NCI-H1105 (cell line): ENCODE measurements at places on chromosomes 1 and 21.

GRCh38 chr1:20069874-20070273, at the start of gene PLA2G5:
PLA2G5 (plus strand) TSS chr1:20070194; CDS start chr1:20084831, 14,637 bp downstream.
- DNase-seq, result no peak

DNA sequence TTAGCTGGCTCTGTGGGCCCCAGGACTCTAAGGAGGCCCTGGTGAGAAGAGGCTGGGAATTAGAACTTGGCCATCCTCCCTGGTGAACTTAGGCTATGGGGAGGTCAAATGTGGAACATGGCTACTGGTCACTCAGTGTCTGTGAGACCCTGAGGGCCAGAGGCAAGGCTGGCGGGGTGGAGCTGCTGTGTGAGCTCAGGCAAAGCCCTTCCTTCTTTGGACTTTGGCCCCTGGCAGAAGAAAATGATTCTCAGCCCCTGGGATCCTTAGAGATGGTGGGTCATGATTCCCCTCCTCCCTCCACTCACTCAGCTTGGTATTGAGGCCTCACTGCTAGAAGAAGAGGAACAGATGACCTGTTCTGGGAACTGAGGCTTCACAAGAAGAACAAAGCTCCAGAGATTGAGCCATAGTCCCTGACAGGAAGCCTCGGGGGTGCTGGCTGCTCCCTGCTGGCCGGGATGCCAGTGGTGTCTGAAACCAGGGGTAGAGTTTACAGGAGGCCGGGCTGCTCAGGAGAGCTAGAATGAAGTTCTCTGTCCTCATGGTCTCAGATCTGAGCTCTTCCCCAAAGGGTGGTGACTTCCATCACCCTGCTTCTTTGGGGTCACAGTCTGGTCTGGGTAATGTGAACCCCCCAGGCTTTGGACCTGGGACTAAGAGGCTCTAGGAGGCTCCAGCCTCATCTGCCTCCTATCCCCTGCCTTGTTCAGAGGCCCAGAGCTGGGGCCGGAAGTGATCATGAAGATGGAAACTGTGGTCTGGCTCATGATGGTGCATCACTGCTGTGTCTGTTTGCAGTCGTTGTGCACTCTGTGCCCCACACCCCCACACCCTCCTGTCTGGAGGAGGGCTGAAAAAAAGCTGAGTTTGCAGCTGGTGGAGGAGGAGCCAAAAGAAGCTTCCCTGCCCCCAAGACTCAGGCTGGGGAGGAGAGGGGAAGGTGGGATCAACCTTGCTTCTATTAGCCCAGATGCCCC, 905 bp downstream of the BTBD19 start:
- no peak for DNase-seq

DNA sequence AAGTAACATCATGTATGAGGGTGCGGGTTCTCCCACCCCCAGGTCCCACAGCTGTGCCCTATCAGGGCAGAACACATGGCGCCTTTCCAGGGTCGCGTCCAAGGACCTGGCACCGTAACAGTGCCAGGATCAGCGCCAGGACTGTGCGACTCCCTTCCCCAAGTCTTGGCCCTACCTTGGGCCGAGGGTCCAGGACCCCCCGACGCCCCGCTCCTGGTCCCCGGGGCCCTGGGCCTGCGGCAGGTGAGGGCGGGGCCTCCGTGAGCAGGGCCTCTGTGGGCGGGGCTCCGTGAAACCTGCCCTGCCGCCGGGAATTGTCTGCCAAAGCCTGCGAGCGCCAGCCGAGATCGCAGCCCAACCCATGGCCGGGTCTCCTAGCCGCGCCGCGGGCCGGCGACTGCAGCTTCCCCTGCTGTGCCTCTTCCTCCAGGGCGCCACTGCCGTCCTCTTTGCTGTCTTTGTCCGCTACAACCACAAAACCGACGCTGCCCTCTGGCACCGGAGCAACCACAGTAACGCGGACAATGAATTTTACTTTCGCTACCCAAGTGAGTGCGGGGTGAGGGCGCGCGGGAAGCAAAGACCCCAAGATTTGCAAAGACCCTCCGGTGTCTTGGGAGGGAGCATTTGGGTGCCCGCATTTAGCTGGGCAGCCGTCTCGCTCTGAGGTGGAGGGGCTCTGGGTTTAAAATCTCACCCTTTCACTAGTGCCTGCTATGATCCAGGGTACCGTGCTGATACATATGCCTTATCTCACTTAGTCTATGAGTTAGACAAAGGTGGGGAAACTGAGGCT, at the start of gene RHBG:
TSS of gene RHBG (plus strand) at position 323 of the 796 bp plus-strand sequence. CDS start at position 362, 39 bp downstream.
- no peak for DNase-seq

DNA sequence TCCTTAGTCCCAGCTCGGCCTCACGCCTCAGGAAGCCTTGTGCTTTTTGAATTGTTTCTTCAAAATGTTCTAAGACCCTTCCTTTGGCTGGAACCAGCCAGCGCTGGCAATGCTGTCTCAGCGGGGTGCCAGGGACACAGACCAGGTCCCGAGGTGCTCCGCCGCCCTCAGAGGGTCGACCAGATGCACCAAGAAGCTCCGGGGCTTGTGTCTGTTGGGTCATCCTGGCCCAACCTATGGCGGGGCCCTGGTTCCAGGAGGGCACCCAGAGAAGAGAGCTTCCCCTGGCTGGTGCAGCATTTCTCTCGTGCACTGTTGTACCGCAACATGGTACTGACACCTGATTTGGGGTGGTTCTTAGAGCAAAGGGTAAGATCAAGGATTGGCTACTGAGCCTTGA, 40.1 kb upstream of the BECN2 start:
- DNase-seq, result no peak

GRCh38 chr1:30489737-30490389, 233.5 kb downstream of the MATN1 start:
- DNase-seq, result no peak

- DNase-seq, result no peak
These were observed 187.1 kb downstream of the NRIP1 start for GRCh38 chr21:14877581-14878228.

- no peak for DNase-seq
These were observed 141.8 kb upstream of the ADAMTS5 start for GRCh38 chr21:27108701-27109100.

- DNase-seq, result peak; percentile 87
These were observed 8.6 kb upstream of the EPHA2 start for GRCh38 chr1:16164213-16165072.

DNA sequence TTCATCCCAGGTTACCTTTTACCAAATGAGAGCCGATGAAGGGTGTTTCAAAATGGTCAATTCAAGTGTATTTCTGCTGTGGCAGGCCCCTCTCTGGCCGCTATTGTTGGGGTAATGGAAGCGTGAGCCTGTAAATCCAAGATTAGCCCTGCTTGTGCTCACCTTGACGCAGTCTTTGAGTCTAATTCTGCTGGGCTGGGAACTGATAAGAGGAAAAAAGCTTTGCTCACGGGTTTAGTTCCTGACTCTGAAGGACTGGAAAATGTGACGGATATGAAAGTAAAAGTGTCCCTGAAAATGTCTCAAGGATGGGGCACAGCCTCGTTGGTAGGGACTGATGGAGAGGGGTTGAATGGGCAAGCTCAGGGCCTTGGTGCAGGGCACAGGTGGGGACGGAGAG, 125.9 kb upstream of the GALNT2 start:
- DNase-seq, result no peak

DNA sequence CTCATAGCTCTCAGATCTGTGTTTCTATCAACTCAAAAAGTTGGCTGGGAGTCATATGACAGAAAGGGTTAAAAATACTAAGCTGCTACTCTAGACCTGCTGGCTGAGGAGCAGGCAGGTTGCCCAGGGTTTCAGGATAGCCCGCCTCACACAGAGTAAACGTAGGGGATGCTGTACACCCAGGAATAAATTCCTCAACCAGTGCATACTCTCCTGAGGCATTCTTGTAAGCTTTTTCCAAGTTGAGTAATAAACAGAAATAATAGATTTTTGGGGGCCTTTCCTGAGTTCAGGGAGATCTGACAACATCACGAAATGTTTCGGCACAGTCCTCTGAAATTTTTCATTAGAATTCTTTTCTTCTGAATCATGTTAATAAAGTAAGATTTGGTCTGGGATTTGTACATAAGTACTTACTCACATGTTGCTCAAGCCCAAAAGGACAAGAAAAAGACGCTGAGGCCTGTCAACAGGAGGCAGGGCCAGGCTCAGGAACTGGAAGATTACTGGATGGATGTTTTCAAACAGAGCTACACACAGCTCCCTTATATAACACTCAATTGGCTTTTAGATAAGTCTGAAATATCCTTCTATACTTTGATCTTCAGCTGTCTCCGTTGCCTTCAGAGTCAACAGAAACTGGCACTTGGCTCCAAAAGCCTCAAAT, 41.0 kb downstream of the TGFBR3 start:
- DNase-seq, result no peak

DNA sequence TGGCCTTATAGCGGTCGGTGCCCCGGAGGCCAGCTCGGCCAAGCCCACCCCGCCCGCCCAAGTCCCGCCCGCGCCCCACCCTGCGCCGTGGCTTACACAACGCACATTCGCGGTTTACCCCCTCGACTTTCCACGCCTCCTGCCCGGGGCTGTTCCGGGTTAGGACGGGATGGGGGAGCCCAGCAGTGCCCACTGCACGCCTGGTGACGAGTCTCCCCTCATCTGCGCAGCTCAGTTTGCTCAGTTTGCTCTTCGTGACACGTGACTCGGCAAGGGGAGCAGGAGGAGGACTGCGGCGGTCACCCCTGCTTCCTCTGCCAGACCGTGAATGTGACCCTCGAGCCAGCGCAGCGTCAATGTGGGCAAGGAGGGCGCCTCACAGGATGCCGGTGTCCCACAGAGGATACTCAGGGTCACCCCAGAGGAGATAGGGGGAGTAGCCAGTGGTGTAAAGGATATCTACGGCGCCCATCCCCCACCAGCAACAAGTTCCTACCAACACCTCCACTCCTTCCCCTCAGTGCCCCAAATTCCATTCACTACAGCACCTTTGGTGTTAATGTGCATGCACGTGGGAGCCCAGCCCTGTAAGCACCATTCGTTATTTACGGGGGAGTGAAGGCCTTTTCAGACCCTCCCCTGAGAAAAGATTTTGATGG, 350 bp upstream of the S100A6 start:
- peak; percentile 29 for DNase-seq

- DNase-seq, result no peak
These were observed 65.9 kb upstream of the RBM34 start for GRCh38 chr1:235226933-235227332.

DNA sequence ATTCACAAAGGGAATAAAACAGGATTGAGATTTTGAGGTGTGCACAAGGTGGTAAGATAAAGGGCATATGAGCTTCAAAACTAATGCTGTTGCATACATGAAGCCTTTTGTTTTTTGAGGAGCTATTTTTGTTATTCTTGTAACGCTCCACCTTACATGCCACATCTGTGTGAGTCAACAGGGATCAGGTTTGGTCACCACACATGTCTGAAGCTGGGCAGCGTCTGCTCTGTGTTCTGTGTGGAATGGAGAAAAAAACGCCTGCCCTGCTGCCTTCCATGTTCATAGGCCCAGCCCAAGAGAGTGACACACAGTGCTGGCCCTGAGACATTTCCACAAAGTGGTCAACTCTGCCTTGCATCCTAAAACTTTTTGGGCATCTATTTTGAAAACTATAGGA, 67.7 kb downstream of the MPZL1 start:
- DNase-seq, result no peak

DNA sequence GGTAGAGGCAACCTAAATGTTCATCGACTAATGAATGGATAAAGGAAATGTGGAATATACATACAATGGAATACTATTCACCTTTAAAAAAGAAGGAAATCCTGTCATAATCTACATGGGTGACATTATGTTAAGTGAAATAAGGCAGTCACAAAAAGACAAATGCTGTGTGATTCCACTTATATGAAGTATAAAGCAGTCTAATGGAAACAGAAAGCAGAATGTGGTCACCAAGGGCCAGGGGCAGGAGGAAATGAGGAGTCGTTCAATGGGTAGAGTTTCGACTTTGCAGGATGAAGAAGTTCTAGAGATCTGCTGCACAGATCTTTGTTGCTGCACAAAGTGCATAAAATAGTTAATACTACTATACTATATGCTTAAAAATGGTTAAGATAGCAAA, 7.8 kb downstream of the DIPK1A start:
- no peak for DNase-seq

DNA sequence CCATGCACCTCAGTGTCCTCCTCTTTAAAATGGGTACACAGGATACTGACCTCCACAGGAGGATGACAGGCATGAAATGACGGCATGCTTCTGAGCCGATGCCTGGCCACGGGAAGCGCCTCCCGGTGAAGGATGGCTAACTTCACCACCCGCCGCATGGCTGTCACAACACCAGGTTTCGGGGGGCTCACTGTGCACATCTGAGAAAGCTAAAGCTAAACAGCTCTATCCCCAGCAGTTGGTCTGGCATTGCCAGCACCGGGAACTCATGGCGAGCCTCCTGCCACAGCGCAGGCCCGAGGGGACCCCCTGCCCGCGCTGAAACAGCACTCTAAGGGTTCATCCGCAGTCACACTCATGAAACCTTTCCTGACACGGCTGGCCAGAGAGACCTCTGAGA, 16.0 kb downstream of the NPHP4 start:
- no peak for DNase-seq

DNA sequence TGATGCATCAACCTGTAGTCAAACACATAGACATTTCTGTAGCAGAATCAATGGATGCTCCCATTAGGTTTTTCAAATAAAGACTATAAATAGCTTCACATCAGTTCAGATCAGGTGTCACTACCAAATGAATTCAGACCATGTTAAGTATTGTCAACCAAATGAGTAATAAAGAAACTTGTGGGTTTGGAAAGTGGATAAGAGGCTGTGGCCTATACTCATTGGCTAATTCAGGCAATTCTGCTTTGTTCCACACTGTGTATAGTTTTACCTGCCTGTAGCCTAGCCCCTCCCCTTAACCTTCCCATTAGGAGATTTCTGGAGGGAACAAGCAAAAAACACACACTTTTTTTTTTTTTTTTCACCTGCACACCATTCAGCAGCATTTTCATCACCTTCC, 321.2 kb downstream of the HLX start:
- no peak for DNase-seq

DNA sequence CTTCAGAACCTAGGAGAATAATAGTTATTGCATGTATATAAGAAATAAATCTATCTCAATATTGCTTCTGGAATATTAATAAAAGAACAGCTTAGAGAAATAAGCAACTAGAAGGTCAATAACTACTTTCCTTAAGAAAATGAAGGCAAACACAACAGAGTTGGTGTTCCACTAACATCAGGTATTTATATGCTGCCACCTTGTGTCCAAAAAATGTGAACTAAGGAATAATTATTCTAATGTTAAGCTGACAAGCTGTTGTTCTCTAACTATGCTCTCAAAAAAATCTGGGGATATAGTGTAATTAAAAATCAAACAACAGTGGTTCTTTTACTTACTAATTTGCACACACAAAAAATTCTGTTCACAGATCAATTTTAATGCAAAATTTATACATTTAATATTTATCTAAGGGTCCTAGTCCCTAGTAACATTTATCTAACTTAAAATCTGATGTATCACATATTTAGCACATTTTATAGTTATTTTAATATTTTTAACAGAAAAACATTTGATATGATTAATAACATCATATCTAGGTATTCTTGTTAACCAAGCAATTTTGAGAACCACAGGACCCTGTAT, 39.6 kb downstream of the UCHL5 start:
- DNase-seq, result peak; percentile 35

- peak; percentile 23 for DNase-seq
These were observed 66.7 kb upstream of the AJAP1 start for GRCh38 chr1:4587721-4588120.

- no peak for DNase-seq
These were observed 109.8 kb upstream of the COL6A1 start for GRCh38 chr21:45871616-45872236.
